Cardiac septum (tissue), 1 donor: ENCODE measurements at places on chromosomes 16 and 17.

GRCh38 chr17:27547301-27547683, 83.7 kb upstream of the LGALS9 start:
- DNase-seq: no peak

DNA sequence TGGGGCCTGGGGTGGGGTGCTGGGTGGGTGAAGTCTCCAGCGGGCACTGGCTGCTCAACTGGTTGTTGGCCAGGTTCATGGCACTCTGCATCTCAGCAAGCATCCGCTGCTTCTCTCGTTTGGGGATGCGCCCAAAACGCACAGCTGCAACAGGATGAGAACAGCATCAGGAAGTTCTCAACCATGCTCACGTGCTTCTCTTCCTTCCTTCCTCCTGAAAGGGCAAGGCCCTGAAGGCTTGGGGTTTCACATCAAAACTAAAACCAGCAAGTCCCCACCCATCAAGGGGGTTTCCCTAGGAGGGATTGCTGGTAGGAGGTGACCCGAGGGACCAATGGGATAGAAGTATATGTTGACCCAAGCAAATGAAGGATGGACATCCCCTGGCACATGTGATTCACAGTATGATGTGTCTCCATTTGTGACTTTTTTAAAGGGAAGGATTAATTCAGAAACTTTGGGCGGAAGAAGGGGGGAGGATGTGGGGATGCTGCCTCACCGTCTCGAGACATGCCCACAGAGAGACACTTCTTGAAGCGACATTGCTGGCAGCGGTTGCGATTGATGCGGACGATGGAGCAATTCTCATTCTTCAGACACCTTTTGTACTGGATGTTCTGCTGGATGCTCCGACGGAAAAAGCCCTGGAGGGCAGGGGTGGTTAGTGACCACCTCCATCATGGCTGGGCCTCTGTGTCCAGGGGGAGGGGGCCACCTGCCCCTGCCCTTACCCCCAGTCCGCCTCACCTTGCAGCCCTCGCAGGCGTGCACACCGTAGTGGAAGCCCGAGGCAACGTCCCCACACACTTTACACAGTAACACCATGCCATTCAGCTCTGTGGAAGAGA, 4.2 kb downstream of the NR1D1 start:
- DNase-seq: no peak

GRCh38 chr17:37505333-37505732, 15.6 kb downstream of the DUSP14 start:
- DNase-seq: no peak

DNA sequence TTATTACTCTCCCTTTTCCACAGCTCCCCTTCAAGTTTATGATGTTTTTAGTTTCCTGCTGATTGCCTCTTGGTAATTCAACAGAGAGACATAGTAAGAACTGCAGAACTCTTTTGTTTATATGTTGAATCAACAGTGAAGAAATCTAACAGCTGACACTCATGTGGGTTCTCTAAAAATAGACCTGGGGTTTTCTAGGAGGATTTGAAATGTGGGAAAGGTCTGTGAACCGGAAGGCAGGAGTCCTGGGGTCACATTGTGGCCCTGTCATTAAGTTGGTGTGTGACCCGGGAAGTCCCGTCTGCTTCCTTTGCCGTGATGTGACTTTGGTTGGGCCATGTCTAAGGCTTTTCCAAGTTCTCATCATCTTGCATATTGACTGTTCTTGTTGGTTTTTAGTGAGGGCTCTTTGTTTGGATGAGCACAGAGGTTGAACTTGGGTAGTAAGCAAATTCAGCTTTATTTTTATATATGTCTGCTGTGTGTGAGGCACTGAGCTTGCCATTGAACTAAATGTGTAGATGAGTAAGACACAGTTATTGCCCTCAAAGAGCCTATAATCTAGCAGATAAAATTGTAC, 48.5 kb upstream of the HS3ST3A1 start:
- DNase-seq: no peak

GRCh38 chr16:57137043-57137442, 44.7 kb downstream of the CPNE2 start:
- DNase-seq: no peak

- no peak for DNase-seq
Measured at GRCh38 chr17:44115585-44116415, 7.6 kb downstream of the HDAC5 start.

DNA sequence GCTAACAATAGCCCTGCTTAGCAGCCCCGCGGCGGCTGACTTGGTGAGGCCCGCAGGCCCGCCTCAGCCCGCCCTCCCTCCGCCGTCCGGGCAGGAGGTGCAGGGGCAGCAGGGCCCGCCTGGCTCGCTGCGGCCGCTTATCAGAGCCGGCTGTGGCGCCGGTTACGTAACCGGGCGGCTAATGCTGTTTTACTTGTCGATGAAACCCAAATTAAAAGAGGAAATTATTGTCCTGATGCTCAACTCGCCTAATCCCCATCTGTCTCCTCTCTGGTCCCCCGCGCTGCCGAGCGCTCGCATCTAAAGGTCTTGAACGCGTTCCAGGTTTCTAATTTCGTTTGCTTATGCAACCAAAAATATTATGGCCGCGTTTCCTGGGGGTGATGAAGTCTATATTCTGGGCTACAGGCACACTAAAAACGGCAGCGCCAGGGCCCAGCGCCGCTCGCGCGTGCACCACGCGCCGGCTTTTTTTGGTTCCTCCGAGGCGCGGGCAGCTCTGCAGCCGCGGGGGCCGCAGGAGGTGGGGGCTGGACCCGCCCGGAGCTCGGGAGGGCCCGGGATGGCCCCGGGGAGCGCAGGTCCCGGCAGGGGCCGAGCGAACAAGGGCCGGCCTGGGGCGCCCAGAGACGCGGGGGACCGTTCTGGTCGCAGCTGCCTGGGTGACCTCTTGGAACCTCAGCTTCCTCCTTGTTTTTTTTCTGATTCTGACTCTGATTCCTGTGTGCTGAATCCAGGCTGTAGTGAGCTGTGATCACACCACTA, 65.2 kb upstream of the TOB1 start:
- peak; percentile 92 for DNase-seq

GRCh38 chr17:56222255-56222654, 69.0 kb downstream of the ANKFN1 start:
- no peak for DNase-seq
